GM19239 (cell line): ENCODE measurements at places on chromosomes 7 and 10.

DNA sequence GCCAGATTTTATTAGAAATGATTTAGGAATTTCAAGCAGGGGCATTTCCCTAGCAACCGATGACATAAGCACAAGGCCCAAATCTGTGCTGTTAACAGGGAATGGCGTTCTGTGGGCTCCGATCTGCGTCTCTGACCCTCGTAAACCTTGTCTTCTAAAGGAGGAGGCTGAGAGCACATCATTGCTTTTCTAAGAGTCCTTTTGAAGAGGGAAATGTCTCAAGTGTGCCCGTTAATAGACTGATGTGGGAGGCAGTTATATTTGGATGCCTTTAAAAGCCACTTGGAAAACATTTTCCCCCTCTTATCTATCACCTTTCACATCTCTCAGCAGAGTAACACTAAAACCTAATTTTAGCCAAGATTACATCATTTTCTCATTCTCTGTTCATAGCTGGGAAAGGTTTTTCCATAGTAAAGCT lies 424.1 kb upstream of the GALNT17 start:
- DNase-seq: no peak

- no peak for DNase-seq
Observed at GRCh38 chr7:1755783-1756625, 85.9 kb downstream of the ELFN1 start.

DNA sequence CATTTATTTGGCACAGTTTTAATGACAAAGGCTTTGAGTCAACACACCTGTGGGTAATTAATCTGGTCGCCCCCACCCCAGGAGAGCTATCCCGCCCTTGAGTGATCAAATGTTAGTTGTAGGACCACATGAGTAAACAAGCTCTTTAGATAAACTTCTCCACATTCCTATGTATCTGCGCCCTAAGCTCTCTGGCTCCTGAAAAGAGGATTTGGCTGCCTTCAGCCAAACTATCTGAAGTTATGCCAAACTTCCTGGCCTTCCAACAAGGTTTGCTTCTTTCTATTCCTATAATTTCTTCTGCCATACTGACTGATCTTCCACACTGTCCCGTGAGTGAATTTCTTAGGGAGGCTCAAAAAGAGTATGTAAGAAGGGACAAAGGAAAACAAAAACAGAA lies 134.2 kb downstream of the RALA start:
- DNase-seq: no peak

- DNase-seq: no peak
Observed at GRCh38 chr10:91017198-91017597, 96.3 kb upstream of the ANKRD1 start.

DNA sequence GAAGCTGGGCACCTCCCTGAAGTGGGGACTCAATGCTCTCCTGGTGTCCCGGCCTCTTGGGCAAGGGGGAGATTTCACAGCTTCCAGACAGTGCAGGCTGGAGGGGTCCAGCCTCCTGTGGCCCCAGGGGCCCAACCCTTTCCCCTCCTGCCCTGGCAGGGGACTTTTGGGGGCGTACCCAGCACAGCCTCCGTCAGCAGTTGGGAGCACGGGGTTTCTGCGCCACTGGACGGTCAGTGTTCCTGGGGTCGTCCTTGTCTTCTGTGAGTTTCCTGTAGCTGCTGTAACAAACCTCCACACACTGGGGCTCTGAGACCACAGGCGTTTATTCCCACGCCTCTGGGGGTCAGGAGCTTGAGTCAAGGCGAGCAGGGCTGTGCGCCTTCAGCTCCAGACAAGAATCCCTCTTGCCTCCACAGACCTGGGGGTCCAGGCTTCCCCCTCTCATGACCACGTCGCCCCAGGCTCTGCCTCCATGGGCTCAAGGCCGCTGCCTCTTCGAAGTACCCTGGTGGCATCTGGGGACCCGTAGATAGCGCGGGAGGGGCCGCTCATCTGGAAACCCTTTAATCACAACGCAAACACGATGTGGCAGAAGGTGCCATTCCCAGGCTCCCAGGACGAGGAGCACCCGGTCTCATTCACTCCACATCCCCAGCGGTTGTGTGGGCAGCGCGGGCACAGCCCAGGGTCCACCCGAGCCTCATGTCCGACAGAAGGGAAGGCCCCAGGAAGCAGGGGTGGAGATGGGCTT lies 14.0 kb downstream of the PWWP2B start:
- no peak for DNase-seq
